ENCODE measurements at places on chromosomes 6 and 20.

DNA sequence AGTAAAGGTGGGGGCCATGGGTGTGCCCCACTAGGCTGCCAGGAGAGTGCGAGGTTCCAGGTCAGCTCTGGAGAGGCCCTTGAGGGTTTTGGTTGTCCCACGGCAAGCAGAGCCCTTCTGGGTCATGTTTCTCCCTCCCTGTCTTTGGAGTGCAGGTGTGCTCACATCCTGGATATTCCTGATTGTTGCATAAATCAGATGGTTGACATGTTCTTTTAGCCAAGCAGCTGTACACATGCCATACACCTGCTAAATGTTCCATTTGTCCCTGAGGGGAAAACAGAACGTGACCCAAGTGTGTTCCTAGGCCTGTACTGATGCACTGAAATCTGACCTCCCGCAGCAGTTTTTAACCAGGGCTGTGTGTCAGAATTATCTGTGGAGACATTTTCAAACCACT, 77.5 kb upstream of the BEND3 start:
- DNase-seq: no peak

DNA sequence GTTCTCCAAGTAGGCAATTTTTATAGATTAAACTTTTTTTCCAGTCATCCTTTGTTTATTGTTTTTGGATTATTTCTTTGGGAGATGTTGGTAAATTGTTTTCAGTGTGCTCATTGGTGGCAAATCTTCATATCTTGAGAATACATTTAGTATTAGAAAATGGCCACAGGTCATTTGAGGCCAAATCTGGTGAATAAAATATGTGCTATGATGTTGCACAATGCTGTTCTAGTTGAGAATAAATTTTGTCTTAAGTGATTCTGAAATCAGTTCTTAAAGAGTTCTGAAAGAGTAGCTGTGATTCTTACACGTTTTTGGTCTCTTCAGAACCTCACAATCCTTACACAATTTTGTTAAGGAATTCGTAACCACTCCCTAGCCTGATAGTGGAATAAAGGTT, 20.1 kb downstream of the CDKAL1 start:
- no peak for DNase-seq

- DNase-seq: no peak
Observed at GRCh38 chr20:59013031-59013951, 5.9 kb upstream of the TUBB1 start.

DNA sequence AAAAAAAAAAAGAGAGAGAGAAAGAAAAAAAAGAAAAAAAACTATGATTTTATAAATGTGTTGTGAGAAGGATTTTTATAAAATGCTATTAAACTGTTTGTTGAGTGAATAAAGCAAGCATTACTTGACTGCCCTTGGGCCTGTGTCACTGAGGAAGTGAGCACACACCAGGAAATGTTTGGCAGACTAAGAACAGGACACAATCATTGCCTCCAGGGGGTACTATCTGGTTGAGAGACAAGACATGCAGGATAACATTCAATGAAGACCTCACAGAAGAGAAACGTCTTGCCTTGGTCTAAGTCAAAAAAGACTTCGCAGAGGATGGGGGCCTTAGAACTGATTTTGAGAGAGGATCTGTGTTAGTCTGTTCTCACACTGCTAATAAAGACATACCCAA, 40.6 kb downstream of the MTFR2 start:
- DNase-seq: no peak

DNA sequence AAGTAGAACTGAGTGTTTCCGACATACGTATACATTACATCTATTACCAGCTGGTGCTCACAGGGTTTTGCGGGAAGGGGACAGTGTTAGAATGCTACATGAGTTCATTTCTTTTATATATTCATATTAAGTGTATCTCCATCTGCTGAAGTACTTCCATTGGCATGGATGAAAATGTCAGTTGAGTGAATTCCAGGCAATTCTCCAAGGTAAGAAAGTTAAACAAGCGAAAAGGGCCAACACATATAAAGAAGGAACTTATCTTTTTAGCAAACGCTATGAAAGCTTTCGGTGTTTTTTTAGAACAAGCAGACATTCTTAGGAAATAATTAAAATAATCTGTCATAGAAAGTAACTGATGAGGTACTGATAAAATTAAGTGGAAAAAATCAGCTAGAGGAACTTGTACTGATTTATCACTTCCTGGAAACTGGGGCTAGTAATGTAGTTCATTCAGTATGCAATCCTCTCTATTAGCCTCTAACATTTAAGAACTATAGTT, 34.6 kb downstream of the RNF146 start:
- no peak for DNase-seq

- no peak for DNase-seq
Observed at GRCh38 chr20:12570371-12570770, 438.4 kb upstream of the SPTLC3 start.

DNA sequence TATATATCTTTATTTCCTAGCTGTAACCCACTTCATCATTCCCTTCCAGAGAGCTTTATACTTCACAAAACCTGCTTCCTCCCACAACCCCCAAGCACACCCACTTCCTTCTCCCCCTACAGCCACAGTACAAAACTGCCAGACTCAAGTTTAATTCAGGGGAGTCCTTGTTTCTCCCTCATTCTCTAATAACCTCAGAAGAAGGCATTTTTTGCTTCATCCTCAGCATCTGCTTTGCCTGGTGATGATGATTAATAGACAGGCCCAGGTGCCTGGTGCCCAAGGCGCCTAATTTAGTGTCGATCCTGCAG, 414.3 kb downstream of the KIF16B start:
- no peak for DNase-seq

GRCh38 chr6:35293681-35294080, 3.9 kb upstream of the DEF6 start:
- DNase-seq: no peak

- no peak for DNase-seq
Observed at GRCh38 chr20:23203310-23203709, 117.2 kb upstream of the CD93 start.

DNA sequence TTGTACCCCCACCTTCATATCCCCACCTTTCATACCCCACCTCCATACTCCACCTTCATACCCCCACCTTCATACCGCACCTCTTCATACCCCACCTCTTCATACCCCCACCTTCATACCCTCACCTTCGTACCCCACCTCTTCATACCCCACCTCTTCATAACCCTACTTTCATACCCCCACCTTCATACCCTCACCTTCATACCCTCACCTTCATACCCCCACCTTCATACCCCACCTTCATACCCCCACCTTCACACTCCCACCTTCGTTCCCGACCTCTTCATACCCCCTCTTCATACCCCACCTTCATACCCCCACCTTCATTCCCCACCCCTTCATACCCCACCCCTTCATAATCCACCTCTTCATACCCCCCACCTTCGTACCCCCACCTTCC, 92.9 kb upstream of the NAA20 start:
- DNase-seq: no peak

DNA sequence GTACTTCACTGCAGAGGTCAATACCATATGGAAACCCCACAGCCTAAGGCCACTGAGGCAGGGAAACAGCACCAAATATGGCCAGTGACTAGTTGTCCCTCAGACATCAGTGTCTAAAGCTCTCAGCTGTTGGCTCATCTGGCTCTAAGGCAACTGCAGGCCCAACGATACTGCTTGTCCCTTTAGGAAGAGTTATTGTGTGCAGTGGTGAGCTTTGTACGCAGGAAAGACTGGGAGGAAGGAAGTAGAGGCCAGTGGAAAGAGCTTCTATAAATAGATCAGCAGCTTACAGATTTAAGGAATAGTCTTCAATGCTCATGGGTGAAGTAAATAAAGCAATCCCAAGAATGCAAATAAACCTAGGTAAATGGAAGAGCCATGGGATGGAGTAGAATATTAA, 29.3 kb downstream of the DNAAF9 start:
- DNase-seq: no peak

DNA sequence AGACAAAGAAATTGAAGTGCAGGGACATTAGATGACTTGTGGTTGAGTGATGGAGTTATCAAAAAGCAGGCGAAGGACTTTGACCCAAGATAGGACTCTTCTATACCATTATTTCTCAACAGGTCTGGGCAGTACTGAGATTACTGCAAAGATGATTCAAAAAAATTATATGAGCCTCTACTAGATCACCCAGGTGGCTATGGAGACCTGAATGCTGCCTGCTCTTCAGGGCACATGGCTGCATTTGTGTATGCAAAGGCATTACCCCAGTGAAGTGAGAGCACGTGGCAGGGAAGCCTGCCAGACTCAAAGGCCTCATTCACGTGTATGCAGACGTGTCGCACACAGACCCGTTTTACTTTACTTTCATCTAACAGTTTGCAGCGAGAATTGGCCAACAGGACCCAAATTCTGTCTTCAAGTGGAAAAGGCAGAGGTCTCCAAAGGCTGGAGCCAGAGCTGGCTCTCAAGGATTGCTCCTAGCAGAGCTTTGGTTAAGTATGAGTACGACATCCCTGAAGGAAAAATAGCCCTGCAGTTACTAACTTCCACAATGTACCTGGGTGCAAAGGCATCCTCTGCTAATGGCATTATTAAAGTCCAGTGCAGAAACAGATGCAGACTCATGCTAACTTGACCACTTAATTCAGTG, 113.8 kb upstream of the ARMC2 start:
- no peak for DNase-seq

GRCh38 chr6:142112451-142113061, 20.2 kb upstream of the GJE1 start:
- DNase-seq: no peak

DNA sequence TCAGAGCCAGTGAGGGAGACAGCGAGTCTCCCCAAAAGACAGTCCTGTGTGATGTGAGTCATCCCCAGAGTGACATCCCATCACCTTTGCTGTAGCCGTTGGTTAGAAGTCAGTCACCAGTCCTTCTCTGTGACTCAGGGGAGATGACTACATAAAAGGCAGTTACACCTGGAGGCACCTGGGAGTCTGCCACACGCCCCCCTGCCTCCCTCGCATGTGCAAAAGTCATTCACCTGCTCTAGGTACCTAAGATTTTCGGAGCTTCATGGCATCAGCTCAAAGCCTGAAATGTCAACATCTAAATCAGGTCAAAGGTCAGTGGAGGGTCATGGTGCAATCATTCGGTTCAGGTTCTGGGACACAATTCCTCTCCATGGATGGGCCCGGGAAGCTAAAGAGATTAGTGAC, 50.3 kb downstream of the PRR18 start:
- DNase-seq: no peak

GRCh38 chr6:45900808-45901752, 114.6 kb downstream of the CLIC5 start:
- no peak for DNase-seq

GRCh38 chr20:60048634-60049521, 90.7 kb downstream of the CDH26 start:
- DNase-seq: no peak

- DNase-seq: no peak
Observed at GRCh38 chr20:51412333-51412871, 130.1 kb downstream of the NFATC2 start.

DNA sequence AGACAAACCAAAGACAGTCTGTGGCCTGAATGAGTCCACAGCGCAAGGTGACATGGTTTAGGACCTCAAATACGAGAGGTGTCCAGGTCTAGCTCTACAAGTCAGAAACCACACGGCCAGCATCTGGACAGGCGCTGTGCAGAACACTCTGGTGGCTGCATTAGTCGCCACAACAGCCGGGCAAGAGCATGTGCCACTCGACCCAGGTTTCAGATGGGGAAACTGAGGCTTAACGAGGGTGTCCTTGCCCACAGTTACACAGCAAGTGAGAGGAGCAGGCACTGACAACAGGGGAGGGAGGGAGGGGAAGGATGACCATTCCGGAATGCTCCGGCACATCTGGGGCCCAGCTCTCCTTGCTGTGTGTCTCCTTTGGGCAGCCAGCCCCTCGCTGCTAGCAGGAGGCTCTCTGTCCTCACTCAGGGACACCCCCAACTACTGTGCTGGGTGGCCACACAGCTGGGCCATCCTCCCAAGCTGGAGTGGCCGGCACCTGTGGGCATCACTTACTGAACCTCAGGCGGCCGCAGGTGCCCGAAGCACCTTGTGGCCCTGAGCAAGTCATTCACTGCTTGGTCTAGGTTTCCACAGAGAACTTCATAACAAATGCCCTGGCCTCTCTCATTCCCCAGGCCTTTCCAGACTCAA, 6.6 kb downstream of the DLL1 start:
- DNase-seq: no peak

- DNase-seq: no peak
Observed at GRCh38 chr6:45754432-45754831, 261.2 kb downstream of the CLIC5 start.

DNA sequence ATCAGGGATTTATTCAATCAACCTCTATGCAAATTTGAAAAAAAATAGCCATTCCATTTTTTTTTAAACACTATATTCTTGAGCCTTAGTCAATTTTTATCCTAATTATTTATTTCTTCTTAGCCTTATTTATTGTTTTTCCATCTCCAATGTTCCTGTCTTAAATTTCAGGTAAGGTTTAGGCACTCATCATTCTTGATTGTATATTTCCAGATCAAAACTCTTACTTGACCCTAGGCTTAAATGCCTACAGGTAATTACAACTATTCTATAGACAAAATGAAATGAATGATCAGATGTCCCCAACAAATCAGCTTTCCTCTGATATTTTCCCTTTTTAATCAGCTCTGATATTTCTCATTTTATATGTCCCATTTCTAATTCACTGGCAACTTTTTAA, 402.6 kb upstream of the EPHA7 start:
- no peak for DNase-seq

GRCh38 chr20:21361266-21361665, 36.1 kb downstream of the NKX2-4 start:
- no peak for DNase-seq

- no peak for DNase-seq
Observed at GRCh38 chr6:135423649-135424128, 73.9 kb downstream of the AHI1 start.

DNA sequence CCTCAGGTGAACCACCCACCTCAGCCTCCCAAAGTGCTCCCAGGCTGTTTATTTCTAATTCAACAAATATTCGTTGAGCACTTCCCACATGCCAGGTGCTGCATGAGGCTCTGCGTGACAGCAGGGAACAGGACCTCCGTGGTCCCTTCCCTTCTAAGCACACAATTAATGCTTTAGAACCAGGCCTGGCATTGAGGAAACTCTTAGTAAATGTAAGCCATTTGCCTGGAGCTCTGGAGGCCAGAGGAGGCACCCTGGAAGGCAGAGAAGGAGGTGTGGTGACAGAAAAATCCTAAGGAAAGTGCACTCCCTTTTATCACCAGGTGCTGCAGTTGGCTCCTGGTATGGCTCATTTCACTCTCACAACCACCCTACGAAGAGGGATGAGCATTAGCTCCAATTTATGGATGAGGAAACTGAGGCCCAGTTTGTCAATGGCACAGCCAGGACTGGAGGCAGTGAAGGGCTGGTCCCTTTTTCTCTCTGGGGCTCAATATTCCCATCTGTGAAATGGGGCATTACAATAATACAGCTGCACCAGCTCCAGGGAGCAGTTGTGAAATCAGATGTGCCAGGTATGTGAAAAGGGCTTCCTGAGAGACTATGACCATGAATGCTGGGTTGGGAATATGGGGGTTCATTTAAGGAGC, 8.1 kb upstream of the ID1 start:
- no peak for DNase-seq

GRCh38 chr6:35054743-35055130, 86.4 kb downstream of the TCP11 start:
- no peak for DNase-seq

Data from cortex of kidney (tissue), 1 donor.